ENCODE measurements at places on chromosomes 2 and 18.

- no peak for DNase-seq
Measured at GRCh38 chr2:172232708-172233396, 130.2 kb upstream of the DLX2 start.

DNA sequence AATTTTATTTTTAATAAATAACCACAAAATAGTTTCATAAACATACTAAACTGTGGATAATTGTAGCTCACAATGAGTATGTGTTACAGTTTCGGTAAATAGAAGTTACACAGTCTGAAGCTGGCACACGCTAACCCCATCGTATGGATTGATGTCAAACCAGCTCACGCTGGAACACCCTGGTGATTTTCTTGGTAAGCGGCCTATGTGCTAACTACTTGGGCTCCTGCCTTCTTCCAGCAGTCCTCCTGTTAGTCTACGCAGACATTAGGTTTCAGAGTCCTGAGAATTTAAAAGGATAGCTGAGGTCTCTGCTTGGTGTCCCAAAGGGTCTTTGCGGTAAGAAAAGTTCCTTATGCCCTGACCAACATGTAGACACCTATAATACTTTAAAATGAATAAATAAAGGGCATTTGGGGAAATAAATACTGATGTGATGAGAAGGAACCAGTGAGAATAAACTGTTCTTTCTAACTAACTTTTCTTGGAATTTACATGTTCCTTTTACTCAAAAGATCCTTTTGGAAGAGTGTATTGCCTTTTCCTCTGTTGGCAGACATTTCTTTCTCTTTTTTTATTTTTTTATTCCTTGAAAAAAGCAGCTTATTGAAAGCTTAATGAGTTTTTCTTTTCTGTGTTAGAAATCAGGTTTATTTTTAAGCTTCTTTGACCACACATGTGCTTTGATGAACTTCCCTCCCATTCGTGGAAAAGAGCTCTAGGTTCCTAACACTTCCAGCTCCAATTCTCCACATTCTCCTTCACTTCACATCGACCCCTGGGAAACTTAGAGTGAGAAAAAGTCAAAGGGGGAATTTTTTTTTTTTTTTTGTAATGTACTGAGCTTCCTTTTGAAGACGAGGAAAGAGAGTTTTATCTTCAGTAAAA, 322.2 kb downstream of the IRS1 start:
- no peak for DNase-seq

DNA sequence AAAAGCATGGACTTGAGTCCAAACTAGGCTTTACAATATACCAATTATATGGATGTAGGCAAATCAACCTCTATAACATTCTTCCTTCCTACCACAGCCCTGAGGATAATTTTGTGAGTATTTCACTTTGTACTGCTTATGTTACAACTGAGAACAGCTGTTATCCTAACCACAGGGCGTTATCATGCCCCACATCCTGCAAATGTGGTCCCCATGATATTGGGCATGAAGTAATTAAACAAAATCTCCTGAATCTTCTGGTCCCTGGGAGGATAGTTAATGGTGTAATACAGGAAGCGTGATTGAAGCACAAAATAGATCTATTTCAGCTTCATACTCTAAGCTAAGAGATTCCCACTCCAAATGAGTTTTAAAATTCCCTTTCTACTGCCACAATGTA, 223.6 kb downstream of the CDH20 start:
- DNase-seq: no peak

- DNase-seq: no peak
Measured at GRCh38 chr18:23805898-23806297, 116.6 kb downstream of the LAMA3 start.

DNA sequence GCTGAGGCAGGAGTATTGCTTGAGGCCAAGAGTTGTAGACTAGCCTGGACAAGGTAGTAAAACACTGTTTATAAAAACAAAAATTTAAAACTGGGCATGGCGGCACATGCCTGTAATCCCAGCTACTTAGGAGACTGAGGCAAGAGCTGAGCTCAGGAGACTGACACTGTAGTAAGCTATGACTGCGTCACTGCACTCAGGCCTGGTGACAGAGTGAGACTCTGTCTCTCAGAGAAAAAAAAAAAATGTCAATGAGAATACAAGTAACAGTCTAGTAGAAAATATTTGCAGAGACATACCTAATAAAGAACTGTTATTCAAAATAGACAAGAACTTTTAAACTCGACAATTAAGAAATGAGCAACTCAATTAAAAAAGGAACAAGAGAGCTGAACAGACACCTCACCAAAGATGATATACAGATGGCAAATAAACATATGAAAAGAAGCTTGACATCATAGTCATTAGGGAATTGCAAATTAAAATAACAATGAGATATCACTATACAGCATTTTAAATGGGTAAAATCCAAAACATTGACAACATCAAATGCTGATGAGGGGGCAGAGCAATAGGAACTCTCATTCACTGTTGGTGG, 624.3 kb upstream of the ZEB2 start:
- DNase-seq: no peak

DNA sequence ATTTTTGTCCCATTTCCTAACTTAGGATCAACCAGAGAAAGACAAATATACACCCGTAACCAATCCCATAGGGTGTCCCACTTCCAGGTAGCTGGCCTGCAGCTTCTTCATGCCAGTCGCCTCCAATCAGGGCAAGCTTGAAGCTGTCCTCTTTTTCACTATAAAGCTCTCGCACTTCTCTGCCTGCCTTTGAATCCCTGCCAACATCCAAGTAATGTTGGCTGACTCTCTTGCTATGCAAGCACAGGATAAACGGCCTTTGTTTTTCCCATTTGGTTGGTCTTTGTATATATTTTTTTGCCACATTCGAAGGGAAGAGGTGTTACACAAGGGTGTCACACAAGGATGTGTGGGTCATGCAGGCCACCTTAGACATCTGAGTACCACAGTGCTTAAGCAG, 388.8 kb downstream of the CBLN2 start:
- no peak for DNase-seq

- DNase-seq: no peak
Measured at GRCh38 chr2:241308832-241309500, 6.5 kb downstream of the HDLBP start.

GRCh38 chr2:43114210-43114609, 112.2 kb downstream of the ZFP36L2 start:
- DNase-seq: no peak

GRCh38 chr2:40373111-40373510, 78.8 kb downstream of the SLC8A1 start:
- DNase-seq: no peak

GRCh38 chr18:48074929-48075706, 144.7 kb upstream of the SMAD2 start:
- DNase-seq: no peak

DNA sequence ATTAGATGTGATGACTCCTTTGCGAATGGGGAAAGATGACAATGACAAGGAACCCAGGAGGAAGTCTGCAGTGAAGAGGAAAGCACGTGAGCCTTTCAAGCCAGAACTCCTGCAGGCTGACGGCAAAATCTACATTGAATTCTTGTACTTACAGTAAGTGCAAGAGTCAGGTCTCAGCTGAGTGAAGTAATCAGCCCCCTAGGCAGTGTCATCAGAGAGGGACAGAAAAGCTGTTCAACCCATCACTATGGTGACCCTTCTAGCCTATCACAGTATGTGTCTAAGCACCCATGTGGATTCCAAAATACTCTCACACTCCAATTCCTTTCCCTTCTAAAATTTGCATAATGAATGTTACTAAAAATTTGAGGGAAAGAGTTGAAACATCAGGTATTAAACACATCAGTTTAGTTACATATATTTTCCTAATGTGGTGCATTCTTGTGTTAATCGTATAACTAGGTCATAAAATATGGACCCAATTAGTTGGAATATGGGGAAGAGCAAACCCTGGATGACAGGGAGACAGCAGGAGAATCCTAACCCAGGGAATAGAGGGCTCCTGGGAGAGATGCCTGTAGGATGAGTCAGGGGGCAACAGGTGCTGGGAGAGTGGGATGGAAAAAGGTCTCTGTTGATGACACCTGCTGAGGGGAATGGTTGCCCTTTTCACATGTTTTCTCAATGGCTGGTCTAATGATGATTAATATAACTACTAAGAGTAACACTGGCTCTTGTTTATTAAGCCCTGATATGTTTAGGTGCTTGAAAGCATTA, 39.5 kb downstream of the VWC2L start:
- no peak for DNase-seq

DNA sequence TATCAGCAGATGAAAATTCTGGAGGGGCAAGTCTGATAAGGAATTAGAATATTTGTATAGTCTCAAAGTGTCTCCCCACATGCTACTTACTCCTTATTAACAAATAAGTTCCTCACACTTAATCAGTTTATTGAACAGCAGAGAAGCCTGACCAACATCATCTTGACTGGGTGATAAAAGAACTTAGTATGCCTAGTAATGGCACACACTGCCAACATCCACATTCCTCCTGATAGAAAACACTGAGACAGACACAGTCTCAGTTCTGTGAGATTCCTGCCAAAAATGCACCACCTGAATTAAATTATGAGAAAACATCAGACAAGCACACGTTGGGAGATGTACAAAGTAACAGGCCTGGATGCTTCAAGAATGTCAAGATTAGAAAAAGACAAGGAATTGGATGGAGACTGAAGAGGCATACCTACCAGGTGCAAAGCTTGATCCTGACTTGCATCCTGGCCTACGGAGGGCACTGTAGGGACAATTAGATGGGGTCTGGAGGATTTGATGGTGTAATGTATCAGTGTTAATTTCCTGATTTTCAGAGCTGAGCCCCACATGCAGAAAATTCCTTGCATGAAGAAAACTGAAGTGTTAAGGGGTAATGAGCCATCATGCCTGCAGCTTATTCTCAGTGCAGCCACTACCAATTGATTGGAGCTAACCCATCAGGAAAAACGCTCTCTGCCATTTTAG, 200.4 kb upstream of the SH3BP4 start:
- DNase-seq: no peak

DNA sequence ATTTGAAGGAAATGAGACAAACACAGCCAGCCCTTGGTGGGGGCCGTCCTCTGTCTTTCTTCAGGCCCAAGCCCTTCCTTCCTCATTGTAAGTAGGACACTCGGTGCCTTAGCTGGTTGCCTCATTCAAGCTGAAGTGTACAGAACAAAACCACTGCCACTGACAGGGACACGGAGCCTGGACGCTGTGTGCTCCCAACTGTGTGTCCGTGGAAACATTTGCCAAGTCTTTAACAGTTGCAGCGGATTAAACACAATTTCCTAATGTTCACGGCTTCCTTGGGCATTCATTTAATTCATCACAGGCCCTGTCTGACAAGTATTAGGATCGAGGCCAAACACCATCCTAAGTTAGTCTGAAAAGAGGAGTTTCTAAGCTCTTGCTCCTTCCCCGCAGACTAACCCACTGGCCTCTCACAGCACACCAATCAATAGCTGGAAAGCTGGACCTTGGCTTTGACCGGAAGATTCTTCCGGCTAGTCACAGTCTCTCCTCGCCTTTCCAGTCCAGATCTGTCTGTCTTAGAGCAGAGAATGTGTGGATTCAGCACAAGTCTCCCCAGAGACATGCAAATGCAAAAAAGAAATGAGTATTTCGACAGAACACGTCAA, 68.7 kb upstream of the ACSL3 start:
- no peak for DNase-seq

DNA sequence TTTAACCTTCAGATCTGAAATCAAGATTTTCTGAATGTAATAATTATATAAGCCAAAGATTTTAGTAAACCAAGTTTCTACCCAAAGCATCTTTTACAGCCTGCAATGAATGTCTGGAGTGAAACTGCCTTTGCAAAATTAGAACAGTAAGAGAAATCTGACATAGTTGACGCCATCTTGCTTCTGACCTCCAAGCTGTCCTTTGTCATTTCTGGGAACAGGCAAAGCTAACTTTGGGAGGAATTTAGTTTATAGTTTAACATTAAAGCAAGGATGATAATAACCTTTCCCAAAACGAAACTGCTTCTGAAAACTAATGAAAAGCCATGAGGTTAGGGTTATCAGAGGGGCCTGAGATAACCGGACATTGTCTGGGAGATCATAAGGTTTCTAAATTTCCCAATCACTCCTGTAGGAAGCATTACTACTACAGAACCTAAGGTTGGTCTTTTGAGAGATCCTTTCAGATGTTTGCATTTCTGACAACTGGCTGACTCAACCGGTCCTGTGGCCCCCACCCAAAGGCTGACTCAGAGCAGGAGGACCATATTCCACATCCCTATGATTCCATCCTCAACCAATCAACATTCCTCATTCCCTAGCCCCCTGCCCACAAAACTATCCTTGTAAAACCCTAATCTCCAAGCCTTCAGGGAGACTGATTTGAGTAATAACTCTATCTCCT, 124.5 kb downstream of the TMEM131 start:
- DNase-seq: no peak

DNA sequence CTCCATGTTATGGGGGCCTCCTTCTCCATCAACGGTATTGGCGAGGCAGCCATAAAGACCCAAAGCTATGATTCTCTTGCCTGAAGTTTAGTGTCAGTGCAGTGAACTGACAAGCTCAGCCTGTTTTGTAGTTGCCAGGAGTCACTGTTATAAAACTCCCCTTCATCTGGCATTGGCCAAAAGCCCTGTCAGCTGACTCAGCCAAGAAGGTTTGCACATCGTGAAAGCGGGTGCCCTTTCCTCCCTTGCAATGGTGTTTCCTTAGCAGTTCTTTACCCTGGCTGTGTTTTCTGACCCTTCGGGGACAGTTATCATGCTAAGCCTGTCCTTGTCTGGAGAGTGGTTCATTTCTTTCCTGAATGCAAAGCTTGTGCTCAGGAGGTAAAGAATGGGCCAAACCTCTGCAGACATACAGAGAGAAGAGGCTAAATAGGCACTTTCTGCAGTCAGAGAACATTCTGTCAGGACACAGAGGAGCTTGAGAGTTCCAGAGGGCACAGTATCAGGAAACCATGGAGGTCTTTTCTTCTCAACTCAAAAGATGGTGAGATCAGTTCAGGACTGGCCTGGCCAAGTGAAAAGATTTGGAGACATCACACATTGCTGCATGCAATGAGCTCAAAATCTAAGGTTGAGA, 414.2 kb downstream of the ZNF521 start:
- DNase-seq: no peak

GRCh38 chr18:23213200-23213599, 77.9 kb downstream of the CABLES1 start:
- DNase-seq: no peak

GRCh38 chr18:77079954-77080682, 52.5 kb downstream of the MBP start:
- no peak for DNase-seq

- DNase-seq: no peak
Measured at GRCh38 chr2:8462280-8462679, 219.6 kb upstream of the ID2 start.

DNA sequence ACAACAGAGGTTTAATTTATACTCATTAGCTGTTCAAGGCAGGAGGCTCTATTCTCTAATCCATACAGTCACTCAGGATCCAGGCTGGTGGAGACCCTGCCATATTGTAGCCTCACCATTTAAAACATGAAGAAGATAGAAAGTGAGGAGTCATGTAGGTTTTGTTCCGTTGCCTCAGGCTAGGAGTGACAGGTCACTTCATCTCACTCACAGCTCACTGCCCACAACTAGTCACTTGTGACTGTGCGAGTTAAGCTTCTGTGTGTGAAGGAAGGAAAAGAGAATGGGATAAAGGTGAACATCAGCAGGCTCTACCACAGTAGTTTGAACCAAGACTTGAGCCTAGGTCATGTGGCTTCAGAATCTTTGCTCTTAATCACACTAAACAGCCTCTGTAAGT, 9.0 kb upstream of the IGFBP2 start:
- DNase-seq: no peak

- DNase-seq: no peak
Measured at GRCh38 chr2:226169751-226170581, 629.7 kb downstream of the IRS1 start.

Data from kidney epithelial cell (primary cell).